ENCODE measurements at places on chromosomes 4 and X.

- DNase-seq, result no peak
Observed at GRCh38 chr4:7032596-7032995, 10.6 kb upstream of the TADA2B start.

DNA sequence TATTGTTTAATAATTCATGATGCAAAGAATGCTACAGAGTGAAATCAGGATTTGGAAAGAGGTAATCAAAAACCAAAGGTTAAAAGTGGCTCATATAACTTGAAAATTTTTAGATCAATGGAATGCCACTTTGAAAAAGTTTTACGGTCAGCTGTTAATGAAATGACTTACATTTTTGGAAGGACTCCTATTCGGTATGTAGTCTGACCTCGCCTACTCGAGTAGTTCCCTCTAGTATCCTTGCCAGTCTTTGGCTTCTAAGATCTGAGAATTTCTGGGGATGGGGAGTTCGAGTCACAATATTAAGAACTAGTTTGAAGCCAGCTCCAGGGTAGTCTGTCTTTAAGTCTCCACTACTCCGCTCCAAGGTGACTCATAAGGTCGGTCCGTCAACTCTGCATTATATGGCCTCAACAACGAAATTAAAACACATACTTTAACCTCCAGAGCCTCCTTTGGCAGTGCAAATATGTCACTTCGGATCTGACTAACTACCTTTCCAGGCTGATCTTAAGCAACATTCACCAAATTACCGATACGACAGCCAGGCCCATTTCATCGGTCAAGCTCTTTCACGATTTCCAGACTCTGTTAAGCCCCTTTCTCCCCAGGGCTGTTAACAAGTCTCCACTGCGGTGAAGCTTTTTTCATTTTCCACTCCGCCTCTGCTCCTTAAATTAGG is 733 bp upstream of the NAA15 start:
- DNase-seq, result no peak

DNA sequence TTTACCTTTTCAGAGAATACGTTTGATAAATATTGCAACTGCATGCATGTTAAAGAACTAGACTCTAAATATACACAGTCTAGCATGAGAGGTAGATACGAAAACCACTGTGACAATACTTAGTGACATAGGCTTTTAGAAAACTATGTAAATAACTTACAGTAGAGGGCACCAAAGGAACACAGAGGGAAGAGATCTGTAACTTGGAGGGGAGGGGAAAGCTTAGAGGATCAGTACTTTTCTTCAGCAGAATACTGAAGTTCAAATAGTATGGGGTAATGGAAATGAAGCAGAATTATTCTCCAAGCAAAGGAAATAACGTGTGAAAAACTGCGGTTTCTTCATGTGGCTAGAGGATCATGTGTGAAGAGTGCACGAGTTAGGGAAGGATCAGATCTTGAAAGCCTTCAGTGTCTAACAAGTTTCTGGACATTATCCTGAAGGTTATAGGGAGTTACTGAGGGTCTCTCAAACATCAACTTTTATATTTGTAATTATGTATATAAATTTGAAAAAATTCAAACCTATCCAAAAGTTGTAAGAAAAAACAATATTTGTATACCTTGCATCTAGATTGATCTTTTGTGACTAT is 264.3 kb downstream of the NPFFR2 start:
- no peak for DNase-seq

- no peak for DNase-seq
Observed at GRCh38 chr4:142595222-142595871, 250.8 kb downstream of the INPP4B start.

GRCh38 chr4:164871673-164872072 is 5.3 kb upstream of the APELA start:
- no peak for DNase-seq

GRCh38 chr4:134027931-134028330 is 173.7 kb downstream of the PABPC4L start:
- DNase-seq, result no peak

DNA sequence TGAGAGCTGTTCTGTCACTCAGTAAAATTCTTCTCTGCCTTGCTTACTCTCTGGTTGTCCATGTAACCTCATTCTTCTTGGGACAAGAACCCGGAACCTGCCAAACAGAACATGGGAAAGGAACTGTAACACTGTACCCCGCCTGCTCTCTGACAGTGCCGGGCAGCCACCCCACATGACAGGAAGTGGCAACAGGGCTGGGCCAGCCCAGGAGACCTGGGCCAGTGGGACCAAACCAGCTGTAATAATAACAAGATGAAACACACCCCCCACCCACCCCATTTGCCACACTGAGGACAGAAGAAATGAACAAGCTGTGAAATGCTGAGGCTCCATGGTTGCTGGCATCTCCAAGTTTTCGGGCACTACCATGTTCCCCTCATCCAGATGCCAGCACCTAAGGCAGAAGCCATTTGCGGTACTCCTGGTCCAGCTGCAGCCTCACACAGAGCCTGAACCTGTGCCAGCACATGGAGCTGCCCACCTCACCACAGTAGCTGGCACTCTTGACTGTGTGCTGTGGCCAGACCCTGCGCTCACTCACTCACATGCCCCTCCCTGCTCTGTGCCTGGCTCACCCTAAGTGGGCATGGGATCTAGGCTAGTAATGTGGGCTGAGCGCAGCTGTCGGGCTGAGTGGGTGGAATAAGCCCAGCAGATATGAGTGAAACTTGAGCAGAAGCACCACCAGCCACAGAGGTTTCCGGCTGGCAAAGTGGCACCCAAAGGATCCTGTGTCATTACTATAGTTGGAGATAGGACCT is 126.2 kb upstream of the UGT8 start:
- DNase-seq, result no peak

DNA sequence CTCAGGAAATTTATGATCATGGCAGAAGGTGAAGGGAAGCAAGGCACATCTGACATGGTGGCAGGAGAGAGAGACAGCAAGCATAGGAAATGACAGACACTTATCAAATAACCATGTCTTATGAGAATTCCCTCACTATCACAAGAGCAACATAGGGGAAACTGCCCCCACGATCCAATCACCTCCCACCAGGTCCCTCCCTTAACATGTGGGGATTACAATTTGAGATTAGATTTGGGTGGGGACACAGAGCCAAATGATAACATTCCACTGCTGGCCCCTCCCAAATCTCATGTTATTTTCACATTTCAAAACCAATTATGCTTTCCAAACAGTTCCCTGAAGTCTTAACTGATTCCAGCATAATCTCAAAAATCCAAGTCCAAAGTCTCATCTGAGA is 8.2 kb upstream of the TMA16 start:
- DNase-seq, result no peak

GRCh38 chrX:85499400-85499799 is 119.9 kb upstream of the POF1B start:
- no peak for DNase-seq

DNA sequence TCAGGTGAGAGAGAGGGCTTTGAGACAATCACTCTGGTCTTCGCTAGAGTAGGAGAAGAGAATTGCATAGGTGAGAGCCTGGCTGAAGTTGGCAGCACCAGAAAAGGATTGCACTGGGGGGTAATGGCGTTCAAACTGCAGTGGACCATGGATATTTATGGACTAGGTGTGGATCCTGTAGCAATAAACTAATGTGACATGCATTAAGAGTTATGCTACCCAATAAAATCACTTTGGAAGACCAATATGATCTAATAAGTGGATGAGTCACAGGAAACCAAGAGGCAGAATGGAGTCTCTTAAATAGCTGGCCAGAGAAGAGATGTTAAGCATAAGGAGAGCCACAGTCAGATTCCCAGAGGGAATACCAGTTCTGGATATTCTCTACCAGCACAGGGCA is 259.8 kb downstream of the FBXO8 start:
- DNase-seq, result no peak

GRCh38 chr4:142556048-142556447 is 290.1 kb downstream of the INPP4B start:
- DNase-seq, result no peak

GRCh38 chr4:80035336-80035735 is 37.7 kb downstream of the ANTXR2 start:
- no peak for DNase-seq

- peak; percentile 14 for DNase-seq
Observed at GRCh38 chr4:185096032-185096653, 46.9 kb upstream of the SLC25A4 start.

DNA sequence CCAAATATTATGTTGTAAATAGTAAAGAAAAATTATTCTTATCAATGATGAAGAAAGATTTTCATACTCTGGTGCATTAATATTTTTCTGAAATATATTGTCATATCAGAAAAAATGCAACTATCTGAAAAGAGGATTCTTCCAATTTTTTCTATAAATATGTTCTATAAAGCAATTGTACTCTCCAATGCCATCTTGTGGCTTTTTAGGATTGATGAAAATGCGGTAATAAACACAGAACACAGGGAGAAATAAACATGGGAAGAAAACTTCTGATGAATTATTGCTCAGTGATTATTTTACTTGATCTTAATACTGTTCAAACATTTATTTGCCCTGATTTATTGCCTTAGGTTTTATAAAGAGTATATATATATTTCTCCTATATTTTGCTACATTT is 215.4 kb downstream of the IL1RAPL1 start:
- DNase-seq, result peak; percentile 15

- DNase-seq, result no peak
Observed at GRCh38 chr4:140689623-140690022, 66.6 kb downstream of the TBC1D9 start.

GRCh38 chr4:176376032-176376614 is 56.4 kb downstream of the SPCS3 start:
- peak; percentile 68 for DNase-seq

- DNase-seq, result no peak
Observed at GRCh38 chr4:81472281-81473182, 825 bp upstream of the RASGEF1B start.

GRCh38 chrX:105323928-105324327 is 103.4 kb upstream of the TEX13A start:
- no peak for DNase-seq

DNA sequence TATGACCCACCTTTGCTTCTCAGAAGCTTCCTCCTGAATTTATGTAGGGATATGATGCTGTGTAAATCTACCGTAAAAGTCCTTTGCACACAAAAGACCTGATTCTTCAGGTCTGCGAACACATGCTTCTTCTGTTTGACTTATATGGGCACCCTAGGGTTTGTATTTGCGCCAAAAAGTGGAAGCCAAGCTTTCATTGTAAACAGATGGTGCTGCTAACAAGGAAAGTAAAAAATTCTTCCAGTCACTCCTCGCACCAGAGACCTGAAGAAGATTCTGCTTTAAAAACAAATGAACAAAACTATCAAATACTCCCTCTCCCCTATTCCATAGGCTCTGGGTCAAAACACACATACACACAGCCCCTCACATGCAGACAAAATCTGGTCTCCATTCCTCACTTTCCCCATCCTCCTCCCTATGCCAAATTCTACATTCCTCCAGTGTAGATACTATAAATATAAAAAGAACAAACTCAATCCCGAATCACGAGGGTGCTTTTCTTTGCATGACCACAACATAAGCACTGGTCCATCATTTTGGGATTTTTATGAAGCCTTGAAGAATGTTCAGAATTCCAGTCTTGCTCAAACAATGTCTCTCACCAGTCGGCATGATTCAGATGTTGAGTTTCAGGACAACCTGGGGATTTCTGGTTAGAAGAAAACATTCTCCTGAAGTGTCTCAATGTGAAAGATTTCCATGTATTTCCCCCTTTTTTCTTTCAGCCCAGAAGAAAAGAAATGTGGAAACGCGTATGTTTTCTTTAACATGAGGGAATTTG is 125.1 kb downstream of the PALLD start:
- DNase-seq, result no peak

DNA sequence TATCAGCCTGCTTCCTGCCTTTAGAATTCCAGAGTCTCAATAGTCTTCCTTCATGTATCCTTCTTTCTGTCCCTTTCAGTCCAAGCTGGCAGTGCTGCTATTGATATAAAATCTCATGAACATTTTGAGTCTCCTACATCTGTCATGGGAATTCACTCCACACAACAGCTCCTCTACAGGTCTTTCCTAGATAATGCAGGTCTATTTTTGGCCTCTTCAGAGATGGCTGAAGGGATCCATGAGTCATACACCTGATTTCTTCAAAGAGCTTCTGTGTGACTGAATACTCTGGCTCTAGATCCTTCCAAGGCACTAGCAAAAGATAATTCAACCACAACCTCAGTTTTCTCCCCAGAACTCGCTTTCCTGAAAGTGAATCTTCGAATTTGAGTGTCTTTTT is 115.4 kb downstream of the STPG2 start:
- DNase-seq, result no peak

DNA sequence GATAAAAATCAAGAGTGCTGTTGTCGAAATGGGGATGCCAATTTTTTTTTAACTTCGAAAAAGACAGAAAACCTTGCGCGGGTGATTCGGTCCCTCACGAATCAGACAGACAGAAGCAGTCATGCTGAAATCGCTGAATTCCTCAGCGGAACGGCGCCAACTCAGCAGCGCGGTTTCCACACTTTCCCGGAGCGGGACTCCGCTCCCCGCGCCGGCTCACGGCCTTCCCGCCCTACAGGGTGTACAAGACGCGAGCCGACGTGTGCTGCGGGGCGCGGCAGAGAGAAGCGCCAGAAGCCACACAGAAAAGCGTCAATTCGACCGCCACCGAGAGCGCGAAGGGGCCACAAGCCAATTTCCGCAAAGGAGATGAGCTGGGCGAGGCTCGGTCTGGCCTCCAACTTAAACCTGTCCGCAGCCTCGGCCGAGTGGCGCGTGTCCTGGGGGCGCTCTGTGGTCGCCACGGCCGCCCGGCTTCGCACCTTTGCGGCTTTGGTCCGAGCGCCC is 1.3 kb downstream of the NEXMIF start:
- DNase-seq, result no peak

- DNase-seq, result no peak
Observed at GRCh38 chr4:171847751-171848150, 34.5 kb downstream of the GALNTL6 start.

DNA sequence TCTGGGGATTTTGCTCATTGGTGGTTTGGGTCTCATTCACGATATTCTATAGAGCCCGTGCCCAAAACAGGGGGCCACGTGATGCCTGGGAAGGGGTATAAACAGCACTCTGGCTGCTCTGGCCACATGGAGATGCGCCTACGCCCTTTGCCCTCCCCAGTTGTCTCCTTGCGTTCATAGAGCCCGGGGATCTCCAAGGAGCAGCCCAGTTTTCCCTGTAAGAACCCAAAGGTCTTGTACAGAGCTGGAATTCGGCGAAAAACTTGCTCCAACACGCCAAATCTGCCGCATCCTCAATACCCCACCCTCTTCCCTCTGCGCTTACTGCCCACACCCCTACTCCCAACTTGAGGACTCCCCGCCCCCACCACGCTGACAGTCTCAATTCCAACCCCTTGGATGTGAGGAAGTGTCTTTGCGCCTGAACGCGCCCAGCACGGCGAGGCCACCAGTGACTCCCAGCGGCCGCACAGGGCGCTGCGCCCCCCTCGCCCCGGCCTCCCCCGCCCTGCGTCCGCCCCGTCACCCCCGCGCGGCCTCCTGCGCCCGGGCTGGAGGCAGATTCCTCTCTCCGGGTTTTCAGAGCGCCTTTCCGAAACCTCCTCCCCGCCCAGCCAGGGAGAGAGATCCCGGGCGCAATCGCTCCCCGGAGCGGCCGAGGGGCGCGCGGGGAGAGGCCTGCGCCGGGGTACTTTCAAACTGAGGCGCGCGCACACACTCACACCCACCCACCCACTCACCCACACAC is at the start of gene NHS:
NHS (plus strand) TSS at position 582 of the 748 bp plus-strand sequence. CDS start 558 bp downstream, outside the sequence.
- no peak for DNase-seq

GRCh38 chrX:47836164-47837072 is at the start of gene ZNF81:
Gene ZNF81, plus strand, starts transcription at chrX:47836902. Its CDS starts 9,366 bp downstream, at chrX:47846268.
- peak; percentile 83 for DNase-seq
